ENCODE measurements at places on chromosomes 12 and 14.

GRCh38 chr12:77697126-77697525 lies 133.6 kb upstream of the NAV3 start:
- no peak for DNase-seq

DNA sequence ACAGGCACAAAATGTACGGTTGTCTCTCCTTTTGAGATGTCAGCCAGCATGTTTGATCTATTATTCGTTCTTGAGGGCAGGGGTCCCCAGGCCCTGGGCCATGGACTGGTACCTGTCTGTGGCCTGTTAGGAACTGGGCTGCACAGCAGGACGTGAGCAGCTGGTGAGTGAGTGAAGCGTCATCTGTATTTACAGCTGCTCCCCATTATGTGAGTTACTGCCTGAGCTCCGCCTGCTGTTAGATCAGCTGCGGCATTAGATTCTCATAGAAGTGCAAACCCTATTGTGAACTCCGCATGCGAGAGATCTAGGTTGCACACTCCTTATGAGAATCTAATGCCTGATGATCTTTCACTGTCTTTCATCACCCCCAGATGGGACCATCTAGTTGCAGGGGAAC lies 41.4 kb upstream of the SCN8A start:
- DNase-seq = no peak

DNA sequence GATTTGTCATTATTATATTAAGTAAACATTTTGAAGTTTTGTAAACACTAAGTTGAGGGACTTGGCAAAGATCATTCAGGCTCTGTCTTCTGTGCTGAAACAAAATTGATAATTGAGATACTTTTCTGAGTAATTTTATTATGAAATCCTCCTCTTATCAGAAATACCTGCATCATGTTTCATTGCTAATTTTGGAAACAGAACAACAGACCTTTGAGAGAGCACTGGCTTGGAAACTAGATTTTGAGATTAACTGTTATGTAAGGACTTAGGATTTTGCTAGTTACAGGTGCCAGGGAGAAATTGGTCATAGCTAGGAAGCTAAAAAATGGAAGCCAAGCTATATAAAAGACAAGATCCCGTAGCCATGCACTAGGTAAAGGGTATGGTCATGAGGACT lies 201.7 kb upstream of the DCN start:
- DNase-seq = no peak

- no peak for DNase-seq
Measured at GRCh38 chr12:106978035-106978800, 8.7 kb downstream of the MTERF2 start.

GRCh38 chr12:2967651-2968050 lies 8.5 kb downstream of the TEAD4 start:
- DNase-seq = no peak

DNA sequence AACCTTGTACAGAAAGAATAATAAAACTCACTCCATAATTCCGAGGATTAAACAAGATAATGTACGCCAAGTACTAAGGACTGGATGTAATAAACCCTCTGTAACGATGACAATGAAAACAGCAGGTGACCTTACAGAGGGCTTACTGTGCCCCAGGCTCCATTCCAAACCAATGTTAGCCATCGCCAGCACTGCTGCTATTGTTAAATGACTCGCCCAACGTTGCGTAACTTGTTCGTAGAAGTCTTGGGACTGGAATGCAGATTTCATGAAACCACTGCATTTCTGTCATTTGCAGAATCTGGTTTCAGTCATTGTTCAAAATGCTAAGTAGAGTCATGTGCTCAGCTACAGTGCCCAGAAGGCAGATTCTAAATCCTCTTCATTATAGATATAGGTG lies 728 bp upstream of the STON2 start:
- DNase-seq = peak; percentile 95

DNA sequence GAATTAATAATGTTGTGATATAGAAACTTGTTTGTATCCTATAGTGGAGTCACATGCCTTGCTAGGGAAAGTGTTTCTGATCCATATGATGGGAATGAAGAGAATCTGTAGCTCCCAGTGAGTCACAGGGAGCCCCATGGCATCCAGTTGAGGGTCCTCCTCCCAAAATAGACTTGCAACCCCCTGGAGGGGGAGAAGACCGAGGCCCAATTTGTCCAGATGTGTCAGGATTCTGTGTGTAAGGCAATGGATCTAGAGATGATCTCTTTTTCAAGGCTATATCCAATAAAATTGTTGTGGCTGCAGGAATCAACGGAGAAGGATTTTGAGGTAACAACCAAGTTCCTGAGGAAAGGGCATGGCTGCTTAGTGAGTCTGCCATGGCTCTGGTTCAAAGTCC lies 121.8 kb downstream of the BCL11B start:
- DNase-seq = no peak

DNA sequence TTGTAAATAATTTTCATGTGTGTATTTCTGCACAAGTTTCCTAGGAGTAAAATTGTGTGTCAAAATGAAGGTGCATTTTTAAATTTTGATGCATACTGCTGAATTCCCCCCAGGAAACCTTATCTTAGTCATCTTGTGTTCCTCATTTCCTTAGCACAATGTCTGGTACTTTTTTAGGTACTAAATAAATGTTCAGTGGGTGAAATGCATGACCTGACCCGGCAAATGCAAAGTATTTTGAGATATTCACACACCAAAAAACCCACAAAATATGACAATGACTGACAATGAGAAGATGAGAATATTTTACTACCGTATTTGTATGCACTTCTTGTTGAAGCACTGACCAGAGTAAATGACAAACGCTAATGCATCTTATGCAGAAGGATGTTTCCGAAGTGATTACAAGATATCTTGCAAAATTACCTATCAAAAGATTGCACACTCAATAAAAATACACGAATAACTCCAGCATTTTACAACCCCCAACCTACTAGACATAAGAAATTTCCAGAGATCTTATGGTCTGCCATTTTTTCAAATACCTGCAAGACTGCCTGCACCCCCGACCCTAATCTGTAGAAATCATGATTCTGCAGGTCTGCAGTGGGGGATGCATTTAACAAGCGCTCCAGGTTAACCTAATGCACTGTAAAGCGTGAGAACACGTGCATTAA lies 895 bp upstream of the PRKAB1 start:
- no peak for DNase-seq

DNA sequence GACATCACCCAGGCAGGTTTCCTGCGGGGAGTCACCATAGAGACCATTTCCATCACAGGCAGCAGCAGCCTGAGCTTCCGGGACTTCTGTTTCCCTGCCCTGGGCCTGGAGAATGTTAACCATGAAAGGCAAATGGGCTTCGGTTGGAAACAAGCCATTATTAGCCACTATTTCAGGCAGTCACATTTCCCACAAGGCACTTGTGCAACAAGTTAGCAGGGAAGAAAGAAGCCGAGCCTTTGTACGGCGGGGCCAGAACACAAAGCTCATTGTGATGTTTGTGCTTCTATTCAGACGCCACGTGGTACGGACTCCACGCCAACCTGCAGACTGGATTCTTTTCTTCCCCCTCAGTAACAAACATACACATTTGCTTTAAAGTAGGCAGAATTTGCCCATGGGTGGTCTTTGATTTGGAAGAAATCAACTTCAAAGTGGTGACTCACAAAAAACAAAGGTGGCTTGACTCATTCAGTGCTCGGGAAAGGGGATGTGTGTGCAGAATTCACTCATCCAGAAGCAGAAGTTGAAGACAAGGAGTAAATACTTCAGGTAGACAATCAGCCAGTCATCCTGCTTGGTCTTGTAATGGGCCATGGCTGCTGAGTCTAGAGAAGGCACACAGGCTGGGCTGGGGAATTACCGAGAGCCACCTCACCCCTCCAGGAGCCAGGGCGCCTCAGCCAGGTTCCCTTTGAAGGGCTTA lies 154.2 kb upstream of the PRMT8 start:
- no peak for DNase-seq

DNA sequence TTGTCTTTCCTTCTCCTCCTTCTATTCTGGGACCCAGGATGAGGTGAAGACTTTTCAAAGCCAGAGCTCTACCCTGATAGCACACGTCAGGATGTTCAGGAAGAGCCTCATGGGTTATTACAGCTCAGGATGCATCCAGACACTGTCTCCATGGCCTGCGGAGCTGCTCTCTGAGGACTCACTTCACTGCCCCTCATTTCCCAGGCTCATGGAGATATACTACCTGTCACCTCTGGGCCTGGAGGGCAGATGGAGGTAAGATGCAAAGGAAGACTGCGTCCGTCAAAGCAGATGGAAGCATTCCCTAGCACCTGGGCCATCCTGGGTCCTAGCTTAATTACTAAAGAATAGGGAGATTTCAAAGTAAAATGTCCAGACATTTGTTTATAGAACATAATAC lies 32.6 kb downstream of the STON2 start:
- no peak for DNase-seq

DNA sequence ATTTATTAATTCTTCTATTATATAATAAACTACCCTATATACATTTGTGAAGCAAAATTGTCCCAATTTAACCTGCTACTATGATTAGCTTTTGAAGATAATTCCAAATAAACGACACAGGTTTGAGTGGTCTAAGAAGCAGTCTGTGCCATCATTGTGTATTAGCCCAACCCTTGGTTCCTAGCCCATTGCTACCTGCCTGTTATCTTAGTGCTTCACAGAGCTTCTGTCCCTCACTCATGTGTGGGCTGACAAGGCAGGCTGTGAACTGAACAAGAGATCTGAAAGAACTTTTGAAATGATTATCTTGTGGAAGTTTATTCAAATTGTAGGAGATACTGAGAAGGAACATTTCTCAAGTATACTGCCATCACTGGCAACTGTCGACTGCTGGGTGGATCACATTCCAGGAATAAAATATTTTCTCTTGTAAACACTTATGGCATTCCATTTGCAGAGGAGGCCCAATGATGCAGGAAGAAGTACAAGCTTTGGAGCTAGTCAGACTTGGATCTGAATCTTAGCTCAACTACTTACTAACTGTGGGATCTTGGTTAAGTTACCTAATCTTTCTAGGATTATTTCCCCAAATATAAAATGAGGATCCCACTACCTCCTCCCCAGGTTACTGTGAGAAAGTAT lies 7.8 kb upstream of the MTERF2 start:
- DNase-seq = no peak

- no peak for DNase-seq
Measured at GRCh38 chr14:60245380-60246177, 3.4 kb upstream of the PPM1A start.

GRCh38 chr12:1918884-1919236 lies 408 bp upstream of the CACNA2D4 start:
- DNase-seq = no peak

DNA sequence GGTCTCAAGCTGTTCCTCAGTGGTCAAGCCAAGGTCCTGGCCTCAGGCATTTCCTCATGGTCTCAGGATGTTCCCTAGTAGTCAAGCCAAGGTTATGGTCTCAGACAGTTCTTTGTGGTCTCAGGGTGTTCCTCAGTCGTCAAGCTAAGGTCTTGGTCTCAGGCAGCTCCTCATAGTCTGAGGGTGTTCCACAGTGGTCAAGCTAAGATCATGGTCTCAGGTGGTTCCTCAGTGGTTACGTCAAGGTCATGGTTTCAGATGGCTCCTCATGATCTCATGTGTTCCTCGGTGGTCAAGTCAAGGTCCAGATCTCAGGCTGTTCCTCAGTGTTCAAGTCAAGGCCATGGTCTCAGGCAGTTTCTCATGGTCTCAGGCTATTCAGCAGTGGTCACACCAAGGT lies 540.1 kb downstream of the VRK1 start:
- no peak for DNase-seq

- no peak for DNase-seq
Measured at GRCh38 chr14:105060751-105061427, 4.3 kb downstream of the GPR132 start.

- no peak for DNase-seq
Measured at GRCh38 chr12:41917181-41917580, 227.5 kb downstream of the GXYLT1 start.

DNA sequence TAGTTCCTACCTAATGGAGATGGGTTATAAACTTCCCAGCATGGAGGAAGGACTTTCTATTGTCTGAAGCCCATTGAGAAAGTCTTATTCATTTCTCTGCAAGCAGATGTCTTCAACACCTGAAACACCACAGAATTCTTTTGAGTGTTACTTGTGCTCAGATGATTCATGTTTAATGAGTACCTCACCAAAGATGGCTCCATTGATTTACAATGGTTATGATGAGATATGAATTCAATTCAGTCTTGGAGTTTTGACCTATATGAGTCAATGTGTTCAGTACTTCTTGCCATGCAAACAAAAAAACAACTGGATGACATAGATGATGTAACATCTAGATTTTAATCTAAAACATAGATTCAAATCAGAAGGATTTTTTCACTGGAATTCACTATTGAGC lies 15.4 kb upstream of the PAWR start:
- no peak for DNase-seq

DNA sequence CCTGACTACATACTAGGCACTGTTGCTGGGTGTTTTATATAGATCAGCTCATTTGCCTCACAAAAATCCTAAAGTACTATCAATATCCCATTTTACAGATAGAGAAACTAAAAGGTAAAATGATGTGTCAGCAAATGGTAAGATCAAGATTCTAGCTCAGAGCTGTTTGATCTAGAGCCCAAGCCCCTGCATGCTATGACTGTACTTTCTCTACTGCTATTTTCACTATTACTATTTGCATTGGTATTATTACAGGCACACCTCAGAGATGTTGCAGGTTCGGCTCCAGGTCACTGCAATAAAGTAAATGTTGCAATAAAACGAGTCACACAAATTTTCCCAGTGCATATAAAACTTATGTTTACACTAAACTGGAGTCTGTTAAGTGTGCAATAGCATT lies 10.9 kb downstream of the ISCU start:
- no peak for DNase-seq

DNA sequence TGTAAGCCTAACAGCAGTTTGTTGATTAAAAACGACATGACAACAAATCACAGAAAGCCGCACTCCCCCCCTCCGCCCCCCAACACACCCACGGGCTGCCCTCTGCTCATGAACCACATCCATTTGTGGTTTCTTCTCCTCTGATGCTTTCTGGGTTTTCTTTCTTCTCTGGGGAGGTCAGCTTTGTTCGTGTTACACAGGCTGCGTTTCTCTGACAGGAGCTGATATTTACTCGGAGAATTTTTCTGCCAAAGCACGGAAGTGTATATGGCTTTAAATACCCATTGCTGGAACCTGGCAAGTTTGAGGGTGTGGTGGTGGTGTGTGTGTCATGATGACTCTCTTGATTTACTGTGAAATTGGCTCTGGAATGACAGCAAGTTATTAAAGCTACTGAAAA lies 883.7 kb upstream of the TMEM132C start:
- no peak for DNase-seq

- no peak for DNase-seq
Measured at GRCh38 chr12:97848051-97848450, 385.4 kb downstream of the RMST start.

- no peak for DNase-seq
Measured at GRCh38 chr14:31955936-31956579, 121.0 kb upstream of the ARHGAP5 start.

GRCh38 chr14:97777622-97778355 lies 980.6 kb downstream of the VRK1 start:
- DNase-seq = no peak

DNA sequence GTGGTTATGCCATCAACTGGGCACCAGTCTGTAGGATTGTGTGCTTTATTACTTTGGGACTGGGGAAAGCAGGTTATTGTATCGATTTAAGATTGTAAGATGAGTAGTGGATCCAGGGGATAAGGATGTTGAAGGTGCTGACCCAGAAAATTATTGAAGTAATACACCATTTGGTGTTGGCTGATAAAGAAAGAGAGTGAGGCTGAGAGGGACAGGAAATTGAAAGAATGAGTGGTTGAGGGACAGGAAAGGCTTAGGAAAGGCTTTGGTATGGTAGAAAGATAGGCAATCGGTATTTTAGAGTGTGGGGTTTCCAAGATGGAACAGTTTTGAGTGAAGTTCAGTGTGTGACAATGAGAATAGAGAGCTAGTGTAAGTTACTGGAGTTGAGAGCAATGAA lies 12.3 kb downstream of the PPHLN1 start:
- DNase-seq = no peak

All from HS-5 (cell line).